ENCODE measurements at places on chromosomes 5 and 9. TPM values are rescaled to one million over a fixed set of nuclear protein-coding genes. Genes with fewer than 3 reads are reported as not detected.

Gene CTXN3
- total RNA-seq, result not detected

Gene HRCT1
- total RNA-seq, result not detected

Gene PLEKHG4B
- total RNA-seq, result not detected

Gene NUTM2G
- not detected for total RNA-seq

Gene GRIA1
- total RNA-seq, result not detected

Gene TRIM7
- 0.72 TPM for total RNA-seq

Gene ZCCHC10
- total RNA-seq, result 20.0 TPM

Gene ADRB2
- 1.0 TPM for total RNA-seq

Gene SPINK7
- total RNA-seq, result not detected

Gene VCAN
- total RNA-seq, result not detected

Gene LCN1
- total RNA-seq, result not detected

Gene ISL1
- not detected for total RNA-seq

Gene C5orf34
- total RNA-seq, result 0.81 TPM

Gene ENG
- 3.6 TPM for total RNA-seq

Gene KIAA0825
- 4.6 TPM for total RNA-seq

Gene CCL27
- total RNA-seq, result not detected

Gene LCP2
- total RNA-seq, result 351 TPM

Gene CDC25C
- total RNA-seq, result 0.37 TPM

Gene ANKRD34B
- not detected for total RNA-seq

Gene CCDC183
- total RNA-seq, result 2.3 TPM

Gene OXCT1
- total RNA-seq, result 27.4 TPM

Gene RETREG1
- total RNA-seq, result 31.0 TPM

Gene ENHO
- total RNA-seq, result 0.37 TPM

Gene ADAMTS6
- 1.5 TPM for total RNA-seq

Gene BTNL3
- not detected for total RNA-seq

Gene ALDH7A1
- 0.35 TPM for total RNA-seq

Gene SERF1A
- total RNA-seq, result 7.5 TPM

Gene CCDC152
- 1.3 TPM for total RNA-seq

Gene TMEM167A
- 46.7 TPM for total RNA-seq

Gene NFIB
- total RNA-seq, result 0.20 TPM

Gene ECSCR
- 0.64 TPM for total RNA-seq

All from CD4-positive, CD25-positive, alpha-beta regulatory T cell (primary cell).